Stimulated activated CD4-positive, alpha-beta T cell treated with anti-CD3 and anti-CD28 coated beads, Interleukin-4, amount 100 ng/mL, for 4 hours (primary cell): ENCODE measurements at places on chromosomes 7 and 10.

- no peak for DNase-seq
These were observed 7.8 kb downstream of the PHYH start for GRCh38 chr10:13291821-13292773.

- DNase-seq, result no peak
These were observed 155.7 kb downstream of the RTKN2 start for GRCh38 chr10:62112963-62113362.

GRCh38 chr10:104146882-104147281, 24.9 kb downstream of the SFR1 start:
- no peak for DNase-seq

DNA sequence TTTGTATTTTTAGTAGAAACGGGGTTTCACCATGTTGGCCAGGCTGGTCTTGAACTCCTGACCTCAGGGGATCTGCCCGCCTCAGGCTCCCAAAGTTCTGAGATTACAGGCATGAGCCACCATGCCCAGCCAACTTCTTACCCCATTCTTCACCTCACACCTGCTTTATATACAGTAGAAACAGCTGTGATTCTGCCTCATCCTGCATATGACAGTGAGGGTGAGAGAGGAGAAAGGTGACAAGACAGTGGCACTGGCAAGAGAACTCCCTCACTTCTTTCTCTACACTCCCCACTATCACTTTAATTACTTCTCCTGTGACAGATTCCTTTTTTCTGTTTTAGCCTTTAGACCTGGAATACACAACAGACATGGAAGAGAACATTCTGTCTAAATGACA, 61.8 kb upstream of the CAPZA2 start:
- DNase-seq, result no peak

DNA sequence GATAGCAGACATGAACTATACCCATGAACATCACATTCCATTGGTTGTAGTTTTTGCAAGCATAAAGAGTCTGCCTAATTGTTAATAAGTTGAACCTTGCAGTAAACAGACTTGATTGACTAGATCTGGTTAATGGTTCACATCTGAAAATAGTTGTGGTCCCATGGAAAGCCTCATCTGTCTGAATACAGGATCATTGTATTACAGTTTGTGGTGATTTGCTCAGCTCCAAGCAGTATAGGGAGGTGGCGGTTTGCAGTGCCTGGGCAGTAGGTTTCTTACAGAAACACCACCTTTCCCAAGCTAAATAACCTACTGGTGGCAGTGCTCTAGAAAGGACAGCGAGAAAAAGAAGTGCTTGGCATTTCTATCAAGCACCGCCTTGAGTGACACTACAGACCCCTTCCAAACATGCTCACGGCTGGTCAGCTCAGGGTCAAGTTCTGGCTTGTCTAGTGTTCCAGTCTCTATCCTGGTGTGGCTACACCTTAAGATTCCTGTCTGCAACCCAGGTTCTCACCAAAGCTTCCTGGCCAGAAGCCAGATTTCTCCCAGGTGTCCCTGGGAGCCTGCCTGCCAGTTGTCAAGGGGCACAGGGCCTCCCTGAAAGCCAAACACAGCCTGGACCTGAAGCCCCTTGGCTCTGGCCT, 119.9 kb downstream of the FANK1 start:
- no peak for DNase-seq

DNA sequence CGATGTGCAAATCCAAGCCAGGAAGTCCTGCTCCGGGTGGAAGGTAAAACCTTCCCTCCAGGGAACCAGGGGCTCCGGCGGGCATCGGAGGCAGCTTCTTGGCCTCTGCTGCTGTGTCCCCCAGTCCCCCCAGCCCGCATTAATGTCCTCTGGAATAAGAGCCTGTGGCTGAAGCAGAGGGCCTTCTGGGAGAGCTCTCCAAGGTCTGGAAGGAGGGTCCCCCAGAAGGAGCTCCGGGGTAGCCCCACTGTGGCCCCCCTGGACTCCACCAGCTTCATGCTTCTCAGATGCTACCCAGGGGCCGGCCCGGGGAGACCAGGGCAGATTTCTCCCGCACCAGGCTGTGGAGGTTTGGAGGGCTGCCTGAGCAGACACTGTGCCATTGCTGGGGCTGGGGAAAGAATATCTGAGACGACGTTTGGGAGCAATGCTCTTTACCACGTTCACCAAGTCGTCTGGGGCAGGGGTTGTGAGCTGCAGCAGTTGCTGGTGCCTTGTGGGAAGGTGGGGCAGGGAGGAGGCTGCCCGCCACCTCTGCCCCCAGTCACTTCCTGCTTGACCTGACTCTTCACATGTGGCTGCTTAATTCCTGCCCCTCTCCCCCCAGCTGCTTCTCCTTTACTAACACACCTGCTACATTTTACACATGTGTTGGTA, 8.3 kb downstream of the ZNF853 start:
- no peak for DNase-seq

DNA sequence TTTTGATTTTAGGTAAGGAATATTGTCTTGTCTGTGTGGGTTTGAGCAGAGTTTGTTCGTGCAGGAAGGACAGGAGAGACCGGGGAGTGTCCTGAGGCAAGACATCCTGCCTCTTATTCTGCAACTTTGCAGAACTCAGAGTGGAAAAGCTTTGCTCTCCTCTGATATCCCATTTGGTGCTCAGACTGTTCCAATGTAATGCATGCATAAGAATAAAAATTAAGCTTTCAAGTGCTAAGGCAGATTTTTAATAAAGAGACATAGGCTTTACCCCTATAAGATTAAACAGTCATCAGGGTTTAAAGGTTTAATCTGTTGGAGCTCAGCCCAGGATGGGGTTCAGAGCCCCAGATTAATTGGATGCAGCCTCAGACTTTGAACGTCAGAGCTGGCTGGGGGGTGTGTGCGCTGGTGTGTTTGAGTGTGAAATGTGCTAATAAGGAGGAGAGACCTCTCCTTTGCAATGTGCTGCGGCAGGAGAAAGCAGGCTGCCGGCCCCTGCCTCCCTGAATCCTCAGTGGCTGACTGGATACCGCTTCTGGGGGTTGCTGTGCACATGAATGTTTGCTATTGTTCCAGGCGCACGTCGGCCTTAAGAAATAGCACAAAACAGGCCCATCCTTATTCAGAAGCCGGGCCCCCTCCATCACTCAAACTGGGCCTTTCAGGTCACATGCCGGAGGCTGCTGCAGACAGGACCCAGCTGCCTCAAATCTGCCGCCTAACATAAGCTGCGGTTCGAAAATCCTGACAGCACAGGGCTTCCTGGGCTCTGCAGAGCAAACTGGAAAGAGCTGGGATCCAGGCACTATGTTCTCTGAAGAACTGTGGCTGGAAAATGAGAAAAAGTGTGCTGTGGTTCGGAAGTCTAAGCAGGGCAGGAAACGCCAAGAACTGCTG, 84.1 kb upstream of the PRR15 start:
- DNase-seq, result no peak

DNA sequence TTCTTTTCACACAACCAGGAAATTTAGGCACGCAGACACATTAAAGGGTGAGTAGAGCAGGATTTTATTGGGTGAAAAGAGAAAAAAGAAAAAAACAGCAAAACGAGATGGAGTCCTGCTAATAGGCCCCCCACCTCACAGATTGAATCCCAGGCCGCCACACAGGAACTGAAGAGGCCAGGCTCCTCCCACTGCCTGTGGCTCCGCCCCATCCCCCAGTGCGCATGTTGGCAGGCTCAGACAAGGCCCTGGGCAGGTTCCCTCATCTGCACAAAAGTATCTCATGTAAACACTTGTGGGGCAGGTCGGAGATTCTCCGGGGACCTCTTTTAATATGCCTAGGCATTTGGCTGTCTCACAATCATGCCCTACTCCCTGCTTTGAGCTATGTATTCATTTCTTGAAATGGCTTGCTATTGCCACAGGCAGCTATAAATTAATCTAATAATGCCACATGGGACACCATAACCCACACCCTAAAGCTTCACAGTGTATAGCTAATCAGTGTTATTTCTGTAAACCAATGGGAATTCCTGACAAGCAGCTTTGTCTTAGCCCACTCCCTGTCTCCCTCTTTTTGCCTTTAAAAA, 76.2 kb upstream of the KIF5B start:
- no peak for DNase-seq

GRCh38 chr10:11719496-11720259, 22.5 kb upstream of the ECHDC3 start:
- no peak for DNase-seq

DNA sequence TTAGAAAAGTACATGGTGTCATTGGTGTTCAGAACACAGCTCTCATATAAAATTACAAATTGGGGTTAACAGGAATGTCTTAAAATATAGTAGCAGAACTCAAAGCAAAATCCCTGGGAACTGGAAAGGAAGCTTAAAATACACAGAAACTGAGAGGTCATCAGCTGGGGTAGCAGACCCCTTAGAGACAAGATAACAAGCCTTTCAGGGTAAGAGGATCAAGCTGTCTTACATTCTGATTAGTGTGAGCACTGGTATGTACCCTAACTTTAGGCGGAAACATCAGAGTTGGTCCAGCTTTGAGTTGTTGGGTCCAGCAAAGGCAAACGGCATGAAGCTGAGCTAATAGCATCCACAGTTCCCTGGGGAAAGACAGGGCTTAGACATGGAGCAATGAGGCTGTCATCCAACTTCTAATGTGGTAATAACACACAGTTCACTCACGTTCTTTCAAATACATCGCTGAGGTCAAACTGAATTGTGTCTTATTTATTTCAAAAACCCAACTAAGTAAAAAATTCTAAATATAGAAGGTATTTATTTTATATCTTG, 32.6 kb downstream of the ARHGAP21 start:
- DNase-seq, result no peak

GRCh38 chr7:12117170-12117569, 93.9 kb upstream of the TMEM106B start:
- no peak for DNase-seq

DNA sequence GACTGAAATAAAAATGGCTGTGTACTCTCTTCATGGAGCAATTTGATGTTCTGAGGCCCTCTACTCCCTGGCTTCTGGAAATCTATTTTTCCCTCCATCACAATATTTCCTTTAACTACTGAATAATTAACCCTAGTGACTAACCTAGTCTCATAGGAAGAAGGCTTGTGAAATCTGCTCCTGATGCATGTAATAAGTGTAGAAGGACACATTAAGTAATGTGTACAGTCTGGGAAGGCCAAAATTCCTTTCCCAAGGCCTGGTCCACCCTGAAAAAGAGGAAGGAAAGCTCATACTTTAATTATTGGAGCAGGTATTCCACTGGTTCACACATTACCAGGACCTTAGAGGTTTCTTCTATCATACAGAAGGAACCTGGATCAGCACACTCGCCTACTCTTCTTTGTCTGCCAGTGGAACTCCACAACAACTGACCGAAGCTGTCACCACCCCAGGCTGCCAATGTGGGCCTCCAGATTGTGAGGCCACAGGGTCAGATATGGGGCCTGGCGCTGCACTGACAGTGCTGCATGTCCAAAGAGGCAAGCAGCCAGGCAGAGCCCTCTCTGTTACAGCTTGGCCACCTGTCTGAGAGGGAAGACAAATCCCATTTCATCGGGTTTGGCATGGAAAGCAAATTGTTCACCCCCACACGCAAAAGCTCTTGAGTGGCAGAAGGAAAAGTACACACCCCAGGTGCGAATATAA, 54.4 kb upstream of the FAM133B start:
- no peak for DNase-seq

- DNase-seq, result no peak
These were observed 64.2 kb upstream of the COL1A2 start for GRCh38 chr7:94330269-94331020.

DNA sequence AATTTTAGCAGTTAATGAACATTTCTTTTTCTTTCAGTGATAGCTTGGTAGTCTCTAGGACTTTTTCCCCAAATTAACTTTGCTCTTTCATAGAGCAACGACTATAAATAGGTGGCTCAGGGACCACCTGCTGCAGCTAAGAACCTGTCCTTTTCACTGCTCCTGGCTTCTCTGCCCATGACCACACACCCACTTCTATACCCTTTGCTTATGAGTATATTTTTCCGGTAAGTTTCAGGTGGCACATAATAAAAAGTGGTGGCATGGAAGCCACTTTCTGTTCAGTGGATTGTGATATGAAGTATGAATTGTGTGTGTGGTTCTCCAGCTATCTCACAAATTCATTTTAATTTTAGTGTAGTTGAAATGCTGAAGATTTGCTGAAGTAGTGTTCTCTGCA, 1.2 kb downstream of the ING3 start:
- DNase-seq, result no peak

GRCh38 chr10:79084012-79084971, 15.5 kb downstream of the ZMIZ1 start:
- DNase-seq, result no peak

- DNase-seq, result no peak
These were observed 196.8 kb downstream of the ADRA2A start for GRCh38 chr10:111273635-111274034.

GRCh38 chr7:129536323-129536722, 34.0 kb downstream of the SMKR1 start:
- no peak for DNase-seq

GRCh38 chr10:61317706-61318105, 135.5 kb downstream of the TMEM26 start:
- DNase-seq, result no peak

- no peak for DNase-seq
These were observed 157.4 kb upstream of the MAGI2 start for GRCh38 chr7:79610748-79611304.

DNA sequence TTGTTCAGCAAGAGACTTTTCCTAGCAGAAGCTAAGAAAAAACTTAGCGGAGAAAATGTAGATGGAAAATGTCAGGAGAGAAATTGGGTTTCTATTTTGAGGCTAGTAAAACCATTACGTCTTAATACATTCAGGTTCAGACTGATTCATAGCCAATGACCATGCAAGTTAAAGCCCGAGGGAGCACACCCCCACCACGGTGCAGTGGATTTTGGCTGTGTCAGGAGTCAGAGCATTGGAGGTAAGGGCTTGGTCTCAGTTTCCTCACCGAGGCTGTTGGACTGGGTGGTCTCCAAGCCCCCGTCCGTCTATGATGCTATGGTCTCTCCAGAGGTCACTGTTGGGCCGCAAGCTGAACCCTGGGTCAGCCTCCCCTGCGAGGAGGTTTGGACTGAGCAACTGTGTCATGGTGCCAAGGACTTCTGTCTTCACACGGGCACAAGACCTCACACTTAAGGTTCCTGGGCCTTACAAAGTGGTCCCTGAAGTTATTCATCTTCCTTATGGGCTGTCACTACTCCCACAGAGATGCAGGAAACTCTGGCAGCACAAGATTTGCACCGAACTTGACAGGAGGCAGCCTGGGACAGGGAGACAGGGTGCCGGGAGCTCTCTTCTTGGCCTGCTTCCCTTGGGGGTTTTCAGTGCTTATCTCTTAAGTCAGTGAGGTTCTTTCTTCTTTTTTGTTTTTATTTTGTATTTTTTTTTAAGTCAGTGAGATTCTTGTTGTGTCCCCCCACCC, 186.8 kb downstream of the PHTF2 start:
- no peak for DNase-seq

- DNase-seq, result no peak
These were observed 65.5 kb downstream of the RALA start for GRCh38 chr7:39688611-39689480.

GRCh38 chr10:123458933-123459332, 207.2 kb upstream of the GPR26 start:
- DNase-seq, result no peak

DNA sequence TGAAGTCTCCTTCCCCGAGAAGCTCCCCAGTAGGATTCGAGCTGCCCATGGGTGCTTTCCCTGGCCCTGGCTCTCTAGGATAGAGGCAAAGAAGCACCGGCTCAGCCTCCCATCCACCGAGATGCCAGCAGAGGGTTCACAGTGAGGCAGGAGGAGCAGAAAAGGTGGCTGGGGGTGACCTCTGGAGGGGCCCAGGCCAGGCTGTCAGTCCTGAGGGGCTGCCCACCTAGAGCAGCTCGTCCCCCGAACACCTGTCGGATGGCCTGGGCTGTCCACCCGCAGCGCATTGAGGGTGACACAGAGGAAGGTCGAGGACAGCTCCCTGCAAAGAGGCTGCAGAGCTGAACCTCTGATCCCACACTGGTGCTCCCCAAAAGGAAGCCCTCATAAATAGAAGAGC, 167.2 kb upstream of the PPP2R2D start:
- DNase-seq, result no peak
